H4 (cell line): ENCODE measurements at places on chromosomes 3 and 15.

DNA sequence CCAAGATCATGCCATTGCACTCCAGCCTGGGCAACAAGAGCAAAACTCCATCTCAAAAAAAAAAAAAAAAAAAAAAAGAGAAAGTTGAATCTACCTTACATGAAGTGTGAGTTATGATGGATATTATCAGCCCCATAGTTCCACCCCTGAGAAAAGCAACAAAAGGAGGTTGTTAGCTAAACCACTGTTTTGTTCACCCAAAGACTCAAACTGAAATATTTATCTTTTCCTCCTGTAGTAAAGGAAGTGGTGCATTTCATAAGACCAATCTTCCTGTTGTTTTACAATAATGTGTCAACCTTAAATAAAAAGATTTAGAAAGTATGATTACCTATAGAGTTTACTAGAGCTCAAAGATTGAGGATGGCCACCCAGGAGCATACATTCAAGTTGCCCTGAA is 18.7 kb upstream of the TRMT10C start:
- DNase-seq, result no peak

DNA sequence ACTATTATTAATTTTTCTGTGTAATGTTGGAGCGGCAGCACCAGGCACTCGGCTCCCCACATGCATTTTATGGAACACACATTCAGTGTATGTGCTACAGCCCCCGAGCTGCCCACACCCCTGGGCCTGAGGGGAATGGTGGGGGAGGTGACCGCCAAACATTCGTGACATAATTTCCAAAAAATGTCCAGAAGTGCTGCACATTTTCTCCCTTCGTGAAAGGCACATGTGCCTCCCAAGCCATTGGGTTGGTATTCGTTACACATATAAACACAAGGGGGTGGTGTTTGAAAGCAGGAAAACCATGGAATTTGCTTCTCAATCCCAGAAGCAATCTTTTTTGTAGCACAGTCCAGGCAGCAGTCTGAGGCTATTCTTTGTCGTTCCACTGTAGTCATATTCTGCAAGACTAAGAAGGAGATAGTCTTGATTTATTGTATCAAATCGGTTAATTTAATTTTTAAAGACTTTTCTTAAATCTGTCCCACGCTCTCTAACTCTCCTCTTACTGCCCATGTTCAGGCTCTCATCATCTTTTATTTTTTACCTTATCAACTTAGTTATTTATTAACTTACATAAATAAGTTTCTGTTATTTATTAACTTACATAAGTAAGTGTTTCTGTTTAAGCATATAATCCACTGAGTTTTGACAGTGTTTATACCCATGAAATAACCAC is 39.2 kb upstream of the POLR2M start:
- DNase-seq, result peak; percentile 60

DNA sequence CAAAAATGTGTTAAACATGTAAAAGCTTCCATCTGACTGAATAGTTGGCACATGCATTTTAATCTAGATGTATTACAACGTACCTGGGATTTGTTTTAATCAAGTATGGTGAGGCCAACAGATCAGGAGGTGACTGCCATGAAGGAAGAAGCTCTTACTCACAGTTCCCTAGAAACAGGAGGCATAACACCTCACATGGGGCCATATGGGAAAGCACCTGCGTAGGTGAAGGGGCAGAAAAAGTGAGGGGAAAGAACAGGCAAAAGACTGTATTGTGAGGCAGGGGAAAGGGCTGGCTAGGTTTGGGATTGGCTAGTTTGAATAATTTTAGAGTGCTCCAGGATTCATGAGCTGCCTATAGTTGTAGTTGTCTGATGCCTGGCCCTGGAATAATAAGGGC is 9.6 kb downstream of the SQOR start:
- no peak for DNase-seq

GRCh38 chr3:49807431-49808114 is 4.5 kb downstream of the INKA1 start:
- no peak for DNase-seq

- DNase-seq, result peak; percentile 84
Observed at GRCh38 chr3:147113293-147114044, 292.9 kb downstream of the ZIC4 start.

GRCh38 chr3:25412269-25412668 is 15.8 kb upstream of the RARB start:
- no peak for DNase-seq

- DNase-seq, result peak; percentile 67
Observed at GRCh38 chr3:58564456-58565160, 12.6 kb downstream of the FAM107A start.

DNA sequence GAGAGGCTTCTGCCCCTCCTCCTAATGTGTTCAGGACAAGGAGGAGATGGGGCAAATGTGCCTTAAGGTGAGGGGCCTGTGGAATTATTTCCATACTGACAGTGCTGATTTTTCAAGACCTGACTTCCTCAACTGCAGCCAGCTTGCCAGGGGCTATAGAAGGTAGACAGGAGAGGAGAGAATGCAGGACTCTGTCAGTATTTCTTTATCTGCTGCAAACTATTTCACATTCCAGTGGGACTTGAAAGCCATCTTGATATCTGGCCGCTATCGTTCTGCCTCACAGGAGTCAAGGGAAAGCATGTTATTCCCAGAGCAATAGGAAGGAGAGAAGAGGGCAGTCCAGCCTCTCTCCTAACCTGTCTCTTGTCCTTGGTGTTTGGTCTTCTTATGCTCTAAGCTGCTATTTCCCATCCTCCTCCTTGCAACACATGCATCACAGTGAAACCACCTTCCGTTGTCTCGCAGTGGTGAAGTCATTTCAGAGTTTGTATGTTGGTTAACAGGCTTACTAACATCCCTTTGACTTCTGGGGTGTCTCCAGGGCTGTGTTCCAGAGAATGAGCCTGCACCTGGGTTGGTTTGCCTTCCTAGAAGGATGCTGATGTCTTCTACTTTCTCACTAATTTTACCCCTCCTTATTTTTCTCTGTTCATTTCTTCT is 95.1 kb upstream of the MRPS22 start:
- no peak for DNase-seq

- DNase-seq, result no peak
Observed at GRCh38 chr3:3101660-3102458, 8.3 kb downstream of the IL5RA start.

GRCh38 chr3:126938520-126939337 is 44.2 kb upstream of the PLXNA1 start:
- DNase-seq, result no peak

GRCh38 chr3:38542401-38543298 is 46.5 kb downstream of the EXOG start:
- DNase-seq, result no peak

DNA sequence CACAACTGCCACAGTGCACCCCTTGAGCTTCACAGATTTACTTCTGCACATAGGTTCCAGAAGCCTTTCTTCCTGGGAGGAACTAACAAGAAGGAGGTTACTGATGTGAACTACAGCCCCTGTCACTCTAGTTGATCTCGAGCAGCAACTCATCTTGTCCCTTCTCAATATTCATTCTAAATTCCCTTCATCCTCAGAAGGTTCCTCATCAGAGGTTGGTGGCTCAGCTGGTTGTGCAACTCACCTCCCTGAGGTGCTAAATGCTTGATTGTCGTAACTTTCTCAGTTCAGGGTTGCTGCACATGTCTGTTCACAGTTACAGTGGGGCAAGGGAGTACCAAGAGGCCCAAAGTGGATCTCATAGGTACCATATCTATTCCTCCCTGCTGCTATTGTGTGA is 5.7 kb upstream of the A4GNT start:
- no peak for DNase-seq

GRCh38 chr15:35182841-35183479 is 97.9 kb upstream of the NANOGP8 start:
- no peak for DNase-seq

GRCh38 chr3:109977897-109978296 is 640.6 kb upstream of the DPPA4 start:
- no peak for DNase-seq

DNA sequence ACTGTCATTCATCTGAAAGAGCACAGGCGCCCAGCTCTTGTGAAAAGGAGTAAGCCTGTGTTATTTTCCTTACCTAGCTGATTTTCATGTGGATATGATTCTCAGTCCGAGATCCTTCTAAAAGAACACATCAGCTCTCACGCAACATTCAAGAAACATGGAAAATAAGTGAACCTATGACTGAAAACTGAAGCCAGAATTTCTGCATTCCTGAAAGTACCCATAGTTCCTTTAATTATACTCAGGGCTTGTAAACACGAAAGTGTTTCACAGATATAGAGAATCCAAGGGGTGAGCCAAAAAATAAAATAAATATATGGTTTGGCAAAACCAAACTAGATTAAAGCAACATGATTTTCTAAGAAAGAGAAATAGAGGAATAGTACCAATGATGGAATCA is 100.8 kb upstream of the CHMP2B start:
- no peak for DNase-seq

DNA sequence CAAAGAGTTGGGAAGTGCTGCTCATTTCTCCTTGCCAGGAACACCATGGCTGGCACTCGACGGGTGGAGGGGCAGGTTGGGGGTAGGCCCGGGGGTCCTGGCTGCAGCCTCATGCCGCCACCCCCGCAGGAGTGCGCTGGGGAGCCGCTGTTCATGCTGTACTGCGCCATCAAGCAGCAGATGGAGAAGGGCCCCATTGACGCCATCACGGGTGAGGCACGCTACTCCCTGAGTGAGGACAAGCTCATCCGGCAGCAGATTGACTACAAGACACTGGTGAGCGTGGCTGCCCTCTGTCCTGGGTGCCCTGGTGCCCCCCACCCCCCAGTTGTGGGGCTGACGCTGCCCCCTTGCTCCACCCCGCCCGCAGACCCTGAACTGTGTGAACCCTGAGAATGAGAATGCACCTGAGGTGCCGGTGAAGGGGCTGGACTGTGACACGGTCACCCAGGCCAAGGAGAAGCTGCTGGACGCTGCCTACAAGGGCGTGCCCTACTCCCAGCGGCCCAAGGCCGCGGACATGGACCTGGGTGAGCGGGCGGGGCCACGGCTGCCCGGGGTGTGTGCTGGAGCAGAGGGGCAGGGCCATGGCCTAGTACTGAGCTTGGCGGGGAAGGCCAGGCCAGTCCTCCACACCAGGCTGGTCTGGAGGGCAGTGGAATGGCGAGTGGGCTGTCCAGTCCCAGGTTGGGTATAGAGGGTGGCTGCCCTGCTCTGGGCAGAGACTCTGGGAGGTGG is 45.1 kb downstream of the PLXNA1 start:
- DNase-seq, result no peak

- no peak for DNase-seq
Observed at GRCh38 chr3:10524270-10524669, 18.9 kb upstream of the ATP2B2 start.

- no peak for DNase-seq
Observed at GRCh38 chr3:110667216-110667615, 404.4 kb upstream of the NECTIN3 start.

DNA sequence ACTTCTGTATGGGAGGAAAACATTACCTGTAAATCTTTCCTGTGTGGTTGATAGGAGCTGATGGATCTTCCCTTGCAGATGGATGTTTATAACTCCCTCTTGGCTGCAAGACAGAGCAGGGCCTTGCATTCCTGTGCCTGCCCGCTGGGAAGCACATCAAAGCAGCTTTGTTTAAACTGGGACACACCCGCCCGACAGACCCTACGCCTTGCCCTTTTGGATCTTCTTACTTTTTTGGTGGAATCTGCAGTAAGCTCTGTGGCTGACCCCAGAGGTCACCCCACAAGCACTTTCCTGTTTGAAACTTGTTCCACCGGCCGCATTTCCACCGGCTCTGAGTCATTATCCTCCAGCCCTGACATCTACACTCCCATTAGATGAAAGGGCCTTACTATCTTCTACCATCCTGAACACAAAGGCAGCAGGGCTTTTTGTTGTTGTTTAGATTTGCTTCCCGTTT is 244.1 kb upstream of the STT3B start:
- DNase-seq, result peak; percentile 16

GRCh38 chr3:42544492-42545283 is 37.1 kb downstream of the SEC22C start:
- peak; percentile 7 for DNase-seq

GRCh38 chr3:23739536-23739935 is 66.2 kb upstream of the UBE2E1 start:
- DNase-seq, result peak; percentile 50

DNA sequence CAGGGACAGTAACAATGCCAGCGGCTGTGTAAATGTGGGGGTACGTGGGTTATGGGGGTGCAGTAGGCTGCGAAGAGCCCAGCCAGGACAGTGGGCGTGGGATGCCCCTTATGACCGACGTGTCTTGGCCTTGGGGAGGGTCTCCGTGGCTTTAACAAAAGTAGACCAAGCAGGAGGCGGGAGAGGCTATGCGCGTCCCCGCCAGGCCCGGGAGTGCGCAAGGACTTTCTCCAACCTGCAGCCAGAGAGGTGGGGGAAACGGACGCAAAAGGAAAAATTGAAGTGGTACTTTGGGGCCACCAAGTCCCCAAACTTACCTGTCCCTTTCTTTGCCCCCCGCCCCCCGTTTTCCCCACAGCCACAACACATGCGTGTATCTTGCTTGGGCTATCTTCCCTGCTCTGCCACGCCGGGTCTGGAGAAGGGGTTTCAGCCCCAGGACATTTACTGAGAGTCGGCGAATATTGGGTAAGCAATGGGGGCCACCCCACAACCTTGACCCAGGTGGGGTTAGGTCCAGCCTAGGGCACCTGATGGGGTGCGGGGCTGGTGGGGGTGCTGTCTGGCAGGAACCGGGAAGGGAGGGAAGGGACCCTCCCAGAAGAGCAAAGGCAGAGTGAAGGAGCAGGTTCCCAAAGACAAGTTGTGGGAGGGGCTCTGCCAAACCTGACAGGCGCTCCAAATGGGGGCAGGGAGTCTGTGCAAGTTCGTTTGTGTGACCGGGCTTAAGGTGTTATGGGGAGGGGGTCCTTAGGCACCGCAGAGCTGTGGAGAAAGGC is 652 bp downstream of the ISLR2 start:
- no peak for DNase-seq

- DNase-seq, result no peak
Observed at GRCh38 chr3:99641480-99641879, 3.1 kb downstream of the COL8A1 start.

DNA sequence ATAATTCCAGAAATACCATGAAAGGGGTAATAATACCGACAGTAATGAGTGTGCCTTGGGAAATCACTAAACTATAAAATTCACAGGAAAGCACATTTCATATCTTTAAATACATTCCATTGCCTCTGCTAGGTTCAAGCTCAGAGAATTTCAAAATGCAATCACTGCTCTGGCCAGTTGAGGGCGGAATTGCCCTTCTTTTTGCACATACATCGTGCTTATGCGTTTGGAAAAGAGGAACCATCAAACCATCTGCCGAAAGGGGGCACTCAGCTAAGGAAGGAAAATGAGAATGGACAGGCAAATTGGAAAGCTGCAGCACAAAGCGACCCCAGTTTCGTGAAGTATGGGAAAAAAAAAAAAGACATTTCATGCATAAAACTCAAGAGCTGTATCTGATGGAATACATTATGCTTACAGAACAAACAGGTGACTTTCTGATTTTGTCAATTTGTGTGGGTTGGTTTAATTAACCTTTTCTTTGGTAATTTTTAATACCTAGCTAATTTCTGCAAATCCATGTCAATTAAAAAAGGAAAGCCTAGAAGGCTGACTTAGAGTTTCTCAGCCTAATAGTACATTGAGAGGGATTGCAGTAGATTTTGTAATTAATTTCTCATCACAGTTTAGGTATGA is 61.4 kb downstream of the TUSC7 start:
- DNase-seq, result peak; percentile 51
